ENCODE measurements at places on chromosomes 11 and 22.

DNA sequence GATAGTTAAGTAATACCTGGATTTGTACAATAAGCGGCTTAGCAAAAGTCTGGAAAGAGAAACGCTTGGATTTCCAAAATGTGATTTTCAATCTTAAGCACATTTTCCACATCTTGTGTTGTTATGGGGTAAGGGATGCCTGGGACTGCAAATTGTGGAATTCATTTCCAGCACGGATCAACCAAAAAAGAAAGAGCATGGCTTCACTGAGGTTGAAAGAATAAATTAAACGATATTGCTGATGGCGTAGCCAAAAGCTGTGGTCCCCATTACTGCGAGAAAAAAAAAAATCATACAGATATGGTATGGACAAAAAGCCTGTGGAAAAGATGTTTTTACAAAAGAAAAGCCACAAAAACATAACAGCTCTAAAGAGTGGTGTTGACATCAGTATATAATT, 26.0 kb upstream of the ALX4 start:
- DNase-seq, result no peak

DNA sequence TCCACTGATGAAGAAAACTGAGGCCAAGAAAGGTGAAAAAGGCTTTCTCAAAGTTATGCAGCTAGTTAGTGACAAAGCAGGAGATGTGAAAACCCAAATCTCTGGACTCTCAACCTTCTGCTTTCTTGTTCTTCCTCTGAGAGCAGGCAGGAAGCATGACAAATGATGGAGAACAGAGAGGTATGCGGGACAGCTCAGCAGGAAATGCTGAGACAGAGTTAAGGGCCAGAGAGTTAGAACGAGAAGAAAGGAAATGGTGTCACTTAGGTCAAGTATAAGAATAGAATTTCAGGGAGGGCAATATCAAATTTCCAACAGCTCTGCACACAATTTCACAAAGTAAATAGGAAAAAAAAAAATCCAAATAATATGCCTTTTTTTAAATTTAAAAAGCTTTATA, 67.6 kb upstream of the ARHGAP42 start:
- DNase-seq, result no peak

DNA sequence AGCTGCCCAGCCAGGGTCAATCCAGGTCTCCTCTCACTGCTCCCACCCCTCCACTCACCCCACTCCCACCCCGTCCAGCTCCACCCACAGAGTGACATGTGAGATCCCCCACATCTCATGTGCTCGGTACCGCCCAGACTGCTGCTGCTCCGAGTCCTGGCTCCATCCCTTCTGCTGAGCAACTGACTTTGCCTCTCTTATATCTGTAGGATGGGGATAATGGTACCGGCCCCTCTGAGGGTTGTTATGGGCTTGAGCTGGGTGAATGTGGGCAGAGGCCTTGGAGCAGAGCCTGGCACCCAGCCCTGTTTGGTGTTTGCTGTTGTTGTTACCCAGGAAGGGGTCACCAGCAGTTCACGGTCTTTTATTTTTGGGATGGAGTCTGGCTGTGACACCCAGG, 77.0 kb downstream of the ST3GAL4 start:
- no peak for DNase-seq

GRCh38 chr11:89176938-89177337, 737 bp upstream of the TYR start:
- DNase-seq, result no peak

DNA sequence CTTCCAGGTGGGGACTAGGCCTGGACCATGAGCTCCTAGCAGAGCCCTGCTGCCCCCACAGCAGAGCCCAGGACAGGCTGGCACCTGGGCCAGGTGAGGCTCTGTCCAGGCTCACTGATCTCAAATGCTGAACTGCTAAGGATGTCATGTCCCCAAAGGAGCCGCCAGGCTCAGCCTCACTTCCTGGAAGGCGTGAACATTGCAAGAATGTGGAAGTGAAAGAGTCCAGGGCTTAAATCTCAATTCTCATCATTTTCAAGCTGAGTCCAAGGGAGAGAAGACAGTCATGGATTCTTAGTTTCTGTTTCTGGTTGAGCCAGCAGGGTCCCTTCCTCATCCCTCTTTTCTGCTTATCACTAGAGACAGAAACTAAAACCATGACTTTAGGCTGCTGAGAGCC, 5.0 kb downstream of the ASCL2 start:
- no peak for DNase-seq

- DNase-seq, result no peak
Measured at GRCh38 chr11:106644824-106645223, 373.5 kb downstream of the GUCY1A2 start.

DNA sequence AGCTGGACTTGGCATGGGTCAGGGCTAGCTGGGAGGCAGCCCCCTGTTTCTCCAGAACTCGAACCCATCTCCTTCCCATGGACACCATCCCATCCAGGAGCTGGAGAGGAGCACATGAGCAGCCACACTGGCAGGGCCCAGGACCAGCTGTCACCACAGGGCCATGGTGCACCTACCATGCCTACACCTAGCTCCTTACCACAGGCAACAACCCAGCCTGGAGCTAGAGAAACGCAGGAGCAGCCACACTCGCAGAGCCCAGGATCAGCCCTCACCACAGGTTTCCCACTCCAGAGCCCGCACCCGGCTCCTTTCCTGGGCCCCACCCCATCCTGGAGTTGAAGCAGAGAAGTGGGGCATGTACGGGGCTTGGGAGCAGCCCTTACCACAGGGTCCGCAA, 50.2 kb downstream of the GAB4 start:
- DNase-seq, result no peak

- no peak for DNase-seq
Measured at GRCh38 chr11:75000975-75001354, 12.2 kb downstream of the NEU3 start.

- no peak for DNase-seq
Measured at GRCh38 chr11:86814775-86815174, 14.4 kb downstream of the PRSS23 start.

DNA sequence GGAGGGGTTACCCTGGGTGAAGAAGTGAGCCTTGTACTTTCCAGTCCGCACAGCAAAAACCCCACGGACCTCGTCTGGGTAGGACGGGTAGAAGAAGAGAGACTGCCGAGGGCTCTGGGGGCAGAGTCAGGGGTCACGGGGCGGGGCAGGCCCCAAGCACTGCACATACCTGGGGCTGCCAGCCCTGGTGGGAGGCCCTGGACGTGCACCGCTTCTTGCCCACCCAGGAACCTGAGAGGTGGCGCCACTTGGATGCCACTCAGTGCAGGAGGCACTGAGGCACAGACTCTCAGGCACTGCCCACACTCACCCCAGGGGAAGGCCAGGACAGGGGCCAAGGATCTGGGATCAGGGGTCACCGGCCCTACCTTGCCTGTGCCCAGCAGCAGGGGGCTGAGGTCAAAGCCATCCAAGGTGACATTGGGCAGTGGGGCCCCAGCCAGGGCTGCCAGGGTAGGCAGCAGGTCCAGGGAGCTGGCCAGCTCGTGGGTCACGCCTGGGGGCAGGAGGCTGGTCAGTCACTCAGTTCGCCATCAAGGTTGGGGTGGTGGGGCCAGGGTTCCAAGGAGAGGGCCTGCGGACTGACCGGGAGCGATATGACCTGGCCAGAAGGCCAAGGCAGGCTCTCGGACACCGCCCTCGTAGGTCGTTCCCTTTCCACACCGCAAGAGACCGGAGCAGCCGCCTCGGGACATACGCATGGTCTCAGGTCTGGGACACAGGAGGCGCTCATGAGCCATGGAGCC, 2.2 kb downstream of the ARSA start:
- DNase-seq, result no peak

DNA sequence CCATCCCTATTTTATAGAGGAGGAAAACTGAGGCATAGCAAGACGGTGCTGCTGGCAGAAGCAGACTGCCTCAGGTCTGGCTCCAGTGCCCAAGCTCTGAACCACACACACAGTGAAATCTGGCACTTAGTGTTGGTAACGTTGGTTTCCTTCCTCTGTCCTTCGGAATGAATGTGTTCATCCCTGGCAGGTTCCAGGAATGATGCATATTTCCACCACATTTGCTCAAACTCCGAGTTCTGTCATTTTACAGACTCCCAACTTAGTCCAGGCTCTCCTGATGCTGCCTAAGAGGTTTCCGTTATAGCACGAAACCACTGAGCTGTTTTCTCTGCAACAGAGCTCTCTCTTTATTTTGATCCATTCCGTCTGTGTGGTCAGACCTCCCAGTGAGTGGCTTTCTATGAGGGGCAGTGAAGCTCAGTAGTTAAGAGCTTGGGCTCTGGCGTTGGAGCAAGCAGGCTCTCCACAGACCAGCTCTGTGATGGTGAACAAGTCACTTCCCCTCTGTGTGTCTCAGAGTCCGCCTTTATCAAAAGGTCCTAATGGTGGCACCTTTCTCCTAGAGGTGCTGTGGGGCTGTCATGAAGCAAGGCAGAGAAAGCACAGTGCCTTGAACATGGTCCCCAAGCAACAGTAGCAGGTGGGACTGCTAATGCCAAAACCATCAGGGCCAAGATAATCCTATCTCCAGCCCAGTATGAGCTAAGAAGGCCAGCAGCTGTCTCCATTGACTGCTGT, 200.3 kb downstream of the MYO18B start:
- DNase-seq, result no peak

DNA sequence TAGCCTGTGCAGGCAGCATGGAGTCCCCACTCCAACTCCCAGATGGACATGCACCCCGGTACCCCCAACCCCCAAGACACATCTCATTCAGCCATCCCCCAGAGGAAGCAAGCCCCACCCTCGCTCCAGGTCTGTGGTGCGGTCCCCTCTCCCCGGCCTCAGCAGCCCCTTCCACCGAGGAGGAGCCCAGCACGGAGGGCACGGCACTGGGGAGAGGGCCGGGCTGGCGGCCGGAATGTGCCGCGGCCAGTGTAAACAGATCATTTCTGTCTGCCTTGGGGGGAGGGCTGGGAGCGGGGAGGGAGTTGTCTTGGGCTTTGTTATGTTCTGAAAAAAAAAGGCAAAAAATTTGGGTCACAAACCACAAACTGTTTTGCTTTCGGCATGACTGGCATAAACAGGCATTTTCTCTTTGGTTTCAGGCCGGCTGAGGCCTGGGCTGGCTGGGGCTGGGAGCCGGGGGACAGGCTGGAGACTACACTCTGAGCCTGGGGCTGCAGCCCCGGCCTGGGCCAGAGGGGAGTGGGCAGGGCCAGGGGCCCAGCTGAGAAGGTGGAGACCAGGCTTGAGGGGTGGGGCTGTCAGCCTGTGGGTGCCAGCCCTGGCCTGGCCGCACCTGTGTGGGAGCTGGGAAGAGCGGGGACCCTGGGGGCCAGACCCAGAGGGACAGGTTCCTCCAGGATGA, 16.8 kb downstream of the IGF2 start:
- no peak for DNase-seq

DNA sequence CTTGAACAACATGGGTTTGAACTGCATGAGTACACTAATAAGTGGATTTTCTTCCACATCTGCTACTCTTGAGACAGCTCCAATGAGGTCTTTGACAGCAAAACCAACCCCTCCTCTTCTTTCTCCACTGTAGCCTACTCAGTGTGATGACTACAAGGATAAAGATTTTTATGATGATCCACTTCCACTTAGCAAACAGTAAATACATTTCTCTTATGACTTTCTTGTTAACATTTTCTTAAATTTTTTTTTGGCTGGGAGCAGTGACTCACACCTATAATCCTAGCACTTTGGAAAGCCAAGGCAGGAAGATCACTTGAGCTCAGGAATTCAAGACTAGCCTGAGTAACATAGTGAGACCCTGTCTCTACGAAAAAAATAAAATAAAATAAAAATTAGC, 9.9 kb upstream of the EIF4G2 start:
- no peak for DNase-seq

DNA sequence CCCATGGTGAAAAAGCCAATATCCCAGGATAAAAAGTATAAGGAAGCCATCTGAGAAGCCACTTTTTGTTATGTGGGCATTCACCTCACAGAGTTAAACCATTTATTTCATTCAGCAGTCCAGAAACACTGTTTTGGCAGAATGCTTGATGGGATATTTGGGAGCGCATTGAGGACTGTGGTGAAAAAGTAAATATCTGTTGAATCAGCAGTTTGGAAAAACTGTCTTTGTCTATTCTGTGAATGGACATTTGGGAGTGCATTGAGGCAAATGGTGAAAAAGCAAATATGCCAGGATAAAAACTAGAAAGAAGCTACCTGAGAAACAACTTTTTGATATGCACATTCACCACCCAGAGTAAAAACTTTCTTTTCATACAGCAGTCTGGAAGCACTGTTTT, 276.2 kb upstream of the TRIM48 start:
- no peak for DNase-seq

Measured in effector memory CD4-positive, alpha-beta T cell (primary cell).